ENCODE measurements at places on chromosomes 13 and 19.

GRCh38 chr19:6743066-6743465, 3.6 kb downstream of the TRIP10 start:
- no peak for DNase-seq

DNA sequence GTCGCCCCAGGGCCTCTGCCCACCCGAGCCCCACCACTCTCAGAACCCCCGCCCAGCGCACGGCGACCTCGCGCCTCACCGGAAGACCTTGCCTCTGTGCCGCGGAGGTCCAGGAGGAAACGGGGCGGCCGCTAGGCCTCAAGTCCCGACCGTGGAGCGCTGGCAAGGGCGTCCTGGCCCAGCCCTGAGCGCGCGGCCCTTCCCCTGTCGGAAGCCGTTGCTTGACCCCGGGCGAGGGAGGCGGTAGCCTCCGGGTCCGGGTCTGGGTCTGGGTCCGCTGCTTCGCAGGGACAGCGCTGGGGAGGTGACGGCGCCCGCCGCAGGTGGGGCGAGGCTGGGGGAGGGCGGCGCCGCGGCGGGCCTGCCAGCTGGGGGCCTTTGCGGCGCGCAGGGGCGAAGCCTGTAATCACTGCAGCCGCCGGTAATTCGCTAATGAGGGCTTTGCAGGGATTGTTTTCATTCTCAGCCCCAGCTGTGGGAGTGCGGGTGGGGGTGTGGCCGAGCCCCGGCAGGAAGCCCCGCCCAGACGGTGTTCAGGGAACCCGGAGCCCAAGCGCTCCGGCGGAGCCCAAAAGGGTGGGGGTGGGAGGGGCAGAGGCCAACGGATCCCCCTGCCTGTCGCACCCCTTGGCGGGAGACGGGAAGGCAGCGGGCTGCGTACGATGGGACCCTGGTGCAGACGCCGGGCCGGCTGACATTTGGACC, 8.6 kb downstream of the C19orf25 start:
- no peak for DNase-seq

GRCh38 chr13:106415442-106415841, 120.0 kb downstream of the EFNB2 start:
- DNase-seq, result no peak

GRCh38 chr19:35240327-35240726, 8.5 kb upstream of the LSR start:
- no peak for DNase-seq

DNA sequence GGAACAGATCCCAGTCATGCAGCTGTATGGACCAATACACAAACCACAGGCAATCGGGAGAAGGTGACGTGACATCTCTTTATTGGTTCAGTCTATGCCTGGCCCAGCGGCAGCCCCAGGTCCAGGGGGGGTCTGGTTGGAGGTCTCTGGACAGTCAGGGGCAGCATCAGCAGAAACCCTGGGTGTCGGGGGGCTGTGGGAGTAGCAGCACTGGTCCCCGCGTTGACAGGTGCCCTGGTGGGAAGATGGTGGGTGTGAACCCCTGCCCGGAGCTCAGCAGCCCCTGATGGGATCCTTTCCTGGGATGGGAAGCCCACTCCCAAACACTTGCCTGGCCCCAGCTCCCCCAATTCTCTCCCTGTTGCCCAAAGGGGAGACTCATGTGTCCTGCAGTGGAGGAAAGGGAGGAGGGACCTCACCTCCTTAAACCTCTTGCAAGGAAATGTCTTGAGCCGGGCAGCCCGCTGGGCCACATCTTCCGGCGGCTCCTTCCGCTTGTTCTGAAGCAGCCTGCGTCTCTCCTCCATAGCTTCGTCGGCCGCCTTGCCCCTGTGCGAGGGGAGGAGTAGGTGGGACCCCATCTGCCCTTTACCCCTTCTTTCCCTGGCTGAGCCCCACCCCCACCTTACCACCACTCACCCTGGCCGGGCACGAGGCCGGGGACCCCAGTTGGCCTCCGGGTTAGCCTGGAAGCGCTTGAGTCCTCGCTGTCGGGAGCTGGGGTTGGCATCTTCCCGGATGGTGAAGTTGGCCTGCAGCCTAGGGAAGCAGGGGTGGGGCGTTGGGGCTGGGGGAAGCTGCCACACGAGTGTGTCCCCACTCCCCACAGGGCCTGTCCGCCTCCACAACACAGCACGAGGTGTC, 2.4 kb upstream of the LYL1 start:
- no peak for DNase-seq

DNA sequence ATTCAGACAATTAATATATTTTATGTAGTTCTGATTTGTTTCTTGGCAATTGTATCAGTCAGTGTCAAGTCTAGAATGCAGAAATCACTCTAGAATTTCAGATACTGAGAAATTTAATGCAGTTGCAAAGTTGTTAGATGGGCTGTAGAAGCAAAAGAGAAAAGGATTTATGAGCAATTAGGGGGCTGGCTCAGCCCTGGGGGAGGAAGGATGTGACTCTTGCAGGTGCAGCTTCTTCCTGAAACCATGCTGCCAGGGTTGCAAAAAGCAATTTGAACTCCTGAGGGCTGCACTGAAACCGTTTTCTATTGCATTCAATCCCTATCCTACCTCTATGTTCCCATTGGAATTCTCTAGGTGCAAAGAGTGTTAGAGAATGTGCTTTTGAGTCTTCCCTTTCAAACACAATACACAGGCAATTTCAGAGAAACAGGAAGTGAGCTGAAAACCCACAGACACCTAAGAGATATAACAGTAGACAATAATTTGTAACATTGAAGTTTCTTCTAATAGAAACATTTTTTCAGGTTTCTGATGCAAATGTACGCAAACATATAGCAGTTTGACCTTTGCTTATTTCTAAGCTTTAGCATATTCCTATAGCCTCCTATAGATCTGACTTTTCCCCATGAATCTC, 814.7 kb upstream of the ATXN8OS start:
- no peak for DNase-seq
